Forelimb muscle (tissue), 1 donor: ENCODE measurements at places on chromosomes 1 and 21. TPM values are rescaled to one million over a fixed set of nuclear protein-coding genes. Genes with fewer than 3 reads are reported as not detected.

DNA sequence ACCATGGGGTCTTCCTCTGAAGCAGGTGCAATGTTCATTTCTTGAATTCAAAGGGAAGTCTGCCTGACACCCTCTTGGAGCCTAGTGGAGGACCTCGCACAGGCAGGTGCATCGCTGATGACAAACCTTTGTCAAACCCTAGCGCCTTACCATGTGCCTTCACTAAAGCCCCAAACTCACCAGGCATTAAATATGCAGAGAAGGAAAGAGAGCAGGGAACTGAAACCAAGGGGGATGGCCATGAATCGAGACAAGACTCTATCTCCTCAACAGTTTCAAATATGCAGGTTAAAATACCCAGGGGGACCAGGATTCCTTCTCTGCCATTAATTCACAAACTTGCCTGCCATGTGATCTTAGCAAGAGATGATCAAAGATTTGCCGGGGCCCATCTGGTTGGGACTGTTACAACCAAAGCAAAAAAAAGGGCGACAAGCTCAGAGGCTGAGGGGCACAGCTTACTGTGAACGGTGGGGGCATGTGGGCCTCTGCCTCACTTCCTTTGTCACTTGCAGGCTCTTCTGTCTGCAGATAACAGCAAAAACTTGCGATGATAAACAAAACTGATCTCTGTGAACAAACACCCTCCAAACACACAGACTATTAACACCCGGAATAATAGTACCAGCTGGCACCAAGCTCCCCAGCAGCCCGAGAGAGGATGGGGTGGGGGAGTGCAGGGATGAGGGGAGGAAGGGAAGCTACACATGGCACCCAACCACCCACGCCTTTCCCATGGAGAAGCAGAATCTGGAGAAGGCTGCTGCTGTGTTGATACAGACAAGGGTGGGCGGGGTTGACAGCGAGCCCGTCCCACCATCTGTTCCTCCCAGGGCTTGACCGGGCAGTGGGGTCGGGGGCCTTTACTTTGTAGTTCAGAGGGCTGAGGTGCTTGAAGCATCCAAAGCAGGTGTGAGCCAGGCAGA lies 33.9 kb downstream of the TMEM63A start:
- DNase-seq = no peak

- DNase-seq = no peak
Measured at GRCh38 chr1:159005161-159005560, 4.5 kb upstream of the IFI16 start.

GRCh38 chr1:41614818-41615217 lies 130.3 kb upstream of the EDN2 start:
- no peak for DNase-seq

DNA sequence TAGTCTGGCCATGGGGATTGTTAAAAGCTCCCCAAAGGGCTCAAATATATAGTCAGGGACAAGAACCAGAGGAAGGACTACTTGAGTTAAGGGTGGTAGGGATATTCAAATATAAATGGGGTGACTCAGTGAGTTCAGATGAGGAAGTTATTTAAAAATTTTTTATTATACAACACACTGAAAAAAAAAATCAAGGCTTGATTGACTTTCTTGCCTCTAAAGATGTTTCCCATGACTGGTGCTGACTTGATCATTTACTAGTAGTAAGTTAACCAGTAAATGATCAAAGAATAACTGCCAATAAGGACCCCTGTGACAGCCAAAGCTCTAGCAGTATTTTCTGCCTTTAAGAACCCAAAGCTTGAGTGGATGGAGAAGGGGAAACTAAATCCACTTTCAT lies 357.6 kb upstream of the NR5A2 start:
- DNase-seq = no peak

DNA sequence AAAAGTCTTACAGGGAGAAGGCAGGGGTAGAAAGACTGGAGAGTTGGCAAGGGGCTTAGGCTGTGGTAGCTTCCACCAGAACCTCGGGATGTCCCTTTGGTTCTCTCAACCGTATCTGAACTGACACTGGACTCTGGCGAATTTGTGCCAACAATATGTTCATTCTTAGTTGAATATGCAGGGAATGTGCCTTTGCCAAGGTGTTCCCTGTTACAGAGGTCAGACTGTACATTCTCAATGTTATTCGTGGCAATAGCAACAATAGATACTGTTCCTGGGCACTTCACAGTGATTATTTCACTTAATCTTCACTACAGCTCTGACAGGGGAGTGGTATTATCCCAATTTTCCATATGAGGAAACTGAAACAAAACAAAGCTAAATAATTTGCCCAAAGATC lies 51.5 kb upstream of the RAB3GAP2 start:
- DNase-seq = no peak

DNA sequence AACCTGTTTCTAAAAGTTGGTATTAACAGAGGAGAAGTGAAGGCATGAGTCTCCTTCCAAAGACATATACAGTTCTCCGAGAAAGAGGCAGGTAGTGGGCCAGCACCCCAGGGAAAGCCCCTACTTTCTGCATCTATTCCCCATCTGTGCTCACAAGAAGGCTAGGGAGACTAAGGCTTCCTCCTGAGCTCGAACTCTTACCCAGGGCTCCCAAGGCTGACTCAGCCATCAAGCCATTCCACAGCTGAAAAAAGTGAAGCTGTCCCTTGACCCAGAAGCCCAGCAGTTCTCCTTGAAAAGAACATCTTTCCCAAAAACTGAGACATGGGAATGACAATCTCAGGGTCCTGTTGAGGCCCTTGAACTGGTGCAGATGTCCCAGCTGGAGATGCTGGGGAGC lies 1.9 kb upstream of the PADI3 start:
- no peak for DNase-seq

GRCh38 chr1:85867189-85867588 lies 159.0 kb upstream of the ZNHIT6 start:
- DNase-seq = no peak

GRCh38 chr1:3483801-3484444 lies 29.5 kb downstream of the ARHGEF16 start:
- DNase-seq = no peak

DNA sequence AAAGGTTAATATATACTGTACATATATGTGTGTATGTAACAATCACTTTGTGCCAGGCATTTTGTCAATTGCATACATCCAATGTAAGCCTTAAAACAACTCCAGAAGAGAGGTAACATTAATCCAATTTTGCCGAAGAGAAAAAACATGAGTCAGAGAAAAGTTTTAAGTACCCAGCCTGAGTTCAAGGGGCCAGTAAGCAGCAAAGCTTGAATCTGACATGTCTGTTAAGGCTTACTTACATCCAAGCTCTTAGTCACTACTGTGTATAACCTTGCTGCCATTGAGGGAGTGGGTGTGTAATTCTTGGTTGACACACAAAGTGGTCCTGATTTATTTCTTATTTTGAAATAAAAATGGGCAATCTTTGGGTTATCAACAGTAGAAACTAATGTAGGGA lies 360.4 kb upstream of the LYPLAL1 start:
- no peak for DNase-seq

DNA sequence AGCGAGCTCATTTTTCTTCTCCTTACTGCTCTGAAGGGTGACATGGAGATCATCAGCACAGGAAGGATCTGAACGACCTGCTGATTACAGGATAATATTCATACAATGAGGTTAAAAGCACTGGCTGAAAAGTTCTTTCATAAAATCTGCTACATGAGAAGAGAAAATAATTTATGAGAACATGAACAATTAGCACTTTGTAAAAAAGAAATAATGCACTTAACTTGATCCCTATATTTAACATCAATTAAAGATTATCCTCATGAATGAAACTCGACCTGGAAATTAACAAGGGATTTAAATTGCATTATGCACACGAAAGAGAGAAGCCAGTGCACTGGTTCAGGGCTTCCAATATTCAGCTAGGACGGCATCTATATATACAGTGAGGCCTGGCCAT lies 46.6 kb downstream of the RRAGC start:
- no peak for DNase-seq

DNA sequence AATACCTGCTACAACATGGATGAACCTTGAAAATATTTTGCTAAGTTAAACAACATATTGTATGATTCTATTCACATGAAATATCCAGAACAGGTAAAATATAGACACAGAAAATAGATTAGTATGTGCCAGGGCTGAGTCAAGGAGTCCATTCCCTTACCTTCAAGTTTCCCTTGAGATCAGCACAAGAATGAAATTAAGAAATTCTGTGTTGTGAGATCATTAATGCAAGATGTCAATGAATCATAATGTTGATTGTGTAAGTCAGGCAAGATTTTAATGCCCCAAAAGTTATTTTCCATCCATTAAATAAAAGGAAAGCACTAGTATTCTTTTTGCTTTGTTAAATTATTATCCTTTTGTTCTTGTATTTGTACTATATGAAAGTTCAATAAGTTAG lies 139.4 kb downstream of the MRPL39 start:
- DNase-seq = no peak

DNA sequence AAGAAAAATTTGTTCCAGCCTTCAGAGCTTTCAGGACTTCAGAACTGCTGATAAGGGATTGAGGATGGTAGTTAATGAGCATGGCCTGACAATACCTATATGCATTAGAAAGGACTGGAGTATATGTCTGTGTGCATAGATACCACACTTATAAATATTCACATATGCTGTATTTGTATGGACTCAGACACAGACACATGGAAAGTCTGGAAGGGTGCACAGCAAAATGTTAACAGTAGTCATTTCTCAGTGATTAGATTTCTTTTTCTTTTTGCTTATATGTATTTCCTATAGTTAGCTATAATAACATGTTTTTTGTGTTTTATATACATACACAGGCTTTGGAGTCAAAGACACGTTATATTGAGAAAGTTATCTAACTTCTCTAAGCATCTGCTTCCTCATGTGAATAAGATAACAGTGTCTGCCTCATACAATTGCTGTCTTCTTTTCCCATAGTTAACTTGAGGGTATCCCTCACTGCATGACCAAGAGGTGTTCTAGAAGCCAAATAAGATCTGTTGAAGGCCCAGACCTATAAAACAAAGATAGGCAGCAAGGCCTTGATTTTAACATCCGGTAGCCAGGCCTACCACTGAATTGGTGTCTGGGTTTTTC lies 31.3 kb downstream of the INPP5B start:
- no peak for DNase-seq

DNA sequence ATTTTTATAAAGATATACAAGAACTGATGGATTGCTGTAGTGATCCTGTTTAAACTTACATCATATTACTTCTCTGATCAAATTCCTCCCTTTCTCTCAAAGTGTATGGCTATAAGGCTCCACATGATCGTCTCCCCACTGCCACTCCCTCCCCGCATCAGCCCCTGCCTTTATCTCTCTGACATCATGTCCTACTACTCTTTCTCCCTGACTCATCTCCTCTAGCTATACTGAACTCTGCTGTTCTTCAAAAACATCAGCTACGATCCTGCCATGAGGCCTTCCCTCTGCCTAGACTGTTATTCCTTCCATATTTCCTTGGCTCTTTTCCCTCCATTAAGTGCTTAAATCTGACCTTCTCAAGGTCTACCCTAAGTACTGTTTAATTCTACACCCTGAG lies 22.8 kb downstream of the HFM1 start:
- DNase-seq = no peak

The ICOSLG gene
- polyA plus RNA-seq = 6.3 TPM

The MAP10 gene
- 2.2 TPM for polyA plus RNA-seq

The ZP4 gene
- not detected for polyA plus RNA-seq

The OR2L8 gene
- not detected for polyA plus RNA-seq

The MARK1 gene
- polyA plus RNA-seq = 10.2 TPM

The SCNM1 gene
- 40.0 TPM for polyA plus RNA-seq

The ATP1A4 gene
- 2.8 TPM for polyA plus RNA-seq

The CR1L gene
- polyA plus RNA-seq = 0.52 TPM
